IPS DF 6.9 (cell line): ENCODE measurements at places on chromosomes 4 and X.
A peak's percentile ranks its signal among the peaks of the same experiment; 100 is the strongest.

GRCh38 chr4:104330125-104330905 is 164.4 kb downstream of the CXXC4 start:
- no peak for DNase-seq

GRCh38 chrX:75366861-75367260 is 93.0 kb downstream of the UPRT start:
- DNase-seq: no peak

- no peak for DNase-seq
Measured at GRCh38 chr4:146485968-146486367, 35.8 kb downstream of the SLC10A7 start.

DNA sequence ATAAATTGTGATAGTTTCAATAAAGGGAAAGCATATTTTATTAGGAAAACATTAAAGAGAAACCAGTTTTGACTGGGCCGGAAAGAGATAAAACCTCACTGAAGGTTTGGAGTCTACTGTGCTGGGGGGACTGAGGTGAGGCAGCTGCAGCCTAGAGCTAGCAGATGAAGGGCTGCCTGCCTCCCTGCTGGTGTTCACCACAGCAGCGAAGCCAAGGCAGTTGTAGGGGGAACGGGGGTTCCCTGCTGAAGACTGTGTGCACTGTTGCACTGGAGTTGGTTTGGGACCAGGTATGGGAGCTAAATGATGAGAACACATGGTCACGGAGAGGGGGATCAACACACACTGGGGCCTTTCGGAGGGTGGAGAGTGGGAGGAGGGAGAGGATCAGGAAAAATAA is 546.5 kb upstream of the SMIM31 start:
- no peak for DNase-seq

GRCh38 chr4:41110050-41110449 is 104.3 kb downstream of the APBB2 start:
- no peak for DNase-seq

- DNase-seq: no peak
Measured at GRCh38 chr4:36446275-36446674, 164.9 kb downstream of the DTHD1 start.

DNA sequence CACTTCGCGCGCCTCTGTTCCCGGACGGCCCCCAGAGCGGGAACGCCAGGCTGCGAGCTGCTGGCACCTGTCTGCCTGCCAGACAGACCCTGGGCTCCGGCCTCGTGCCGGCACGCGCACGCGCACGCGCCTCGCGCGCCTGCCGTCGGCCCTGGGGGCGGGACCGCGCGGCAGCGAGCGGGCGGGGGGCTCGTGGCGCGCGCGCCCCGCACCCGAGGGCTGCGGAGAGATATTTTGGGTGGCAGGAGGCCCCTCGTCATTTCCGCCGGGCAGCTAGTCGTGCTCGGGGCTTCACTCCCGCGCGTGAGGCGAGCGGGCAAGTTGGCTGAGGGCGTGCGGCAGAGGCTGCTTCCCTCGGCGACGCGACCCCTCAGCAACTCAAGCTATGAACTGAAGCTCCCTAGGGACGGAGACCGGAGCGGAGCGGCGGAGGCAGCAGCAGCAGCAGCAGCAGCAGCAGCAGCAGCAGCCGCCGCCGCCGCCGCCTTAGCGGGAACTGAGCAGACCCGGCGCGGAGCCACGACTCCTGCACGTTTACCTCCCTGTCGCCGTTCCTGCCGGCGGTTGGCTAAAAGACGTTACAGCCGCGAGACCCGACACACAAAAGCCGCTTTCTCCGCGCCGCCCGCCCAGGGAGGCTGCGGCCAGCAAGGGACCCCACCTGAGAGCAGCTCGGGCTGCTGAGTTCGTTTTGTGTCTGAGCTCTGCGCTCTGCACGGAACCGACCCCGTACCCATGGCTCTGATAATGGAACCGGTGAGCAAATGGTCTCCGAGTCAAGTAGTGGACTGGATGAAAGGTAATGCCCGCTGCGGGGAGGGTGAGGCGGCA is at the start of gene CNKSR2:
CNKSR2 (plus strand) TSS at position 256 of the 831 bp plus-strand sequence; CDS start at position 736, 480 bp downstream.
- DNase-seq: no peak

GRCh38 chr4:68404153-68404552 is 43.1 kb upstream of the TMPRSS11E start:
- DNase-seq: peak; percentile 79

- peak; percentile 63 for DNase-seq
Measured at GRCh38 chr4:40149960-40150385, 46.9 kb upstream of the RHOH start.

DNA sequence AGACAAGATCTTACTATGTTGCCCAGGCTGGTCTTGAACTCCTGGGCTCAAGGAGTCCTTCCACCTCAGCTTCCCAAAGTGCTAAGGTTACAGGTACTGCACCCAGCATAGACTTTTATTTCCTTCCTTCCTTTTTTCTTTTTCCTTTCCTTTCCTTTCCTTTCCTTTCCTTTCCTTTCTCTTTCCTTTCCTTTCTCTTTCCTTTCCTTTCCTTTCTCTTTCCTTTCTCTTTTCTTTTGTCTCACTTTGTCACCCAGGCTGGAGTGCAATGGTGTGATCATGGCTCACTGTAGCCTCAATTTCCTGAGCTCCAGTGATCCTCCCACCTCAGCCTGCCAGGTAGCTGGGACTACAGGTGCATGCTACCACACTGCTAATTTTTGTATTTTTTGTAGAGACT is 19.4 kb downstream of the DLG3 start:
- no peak for DNase-seq

DNA sequence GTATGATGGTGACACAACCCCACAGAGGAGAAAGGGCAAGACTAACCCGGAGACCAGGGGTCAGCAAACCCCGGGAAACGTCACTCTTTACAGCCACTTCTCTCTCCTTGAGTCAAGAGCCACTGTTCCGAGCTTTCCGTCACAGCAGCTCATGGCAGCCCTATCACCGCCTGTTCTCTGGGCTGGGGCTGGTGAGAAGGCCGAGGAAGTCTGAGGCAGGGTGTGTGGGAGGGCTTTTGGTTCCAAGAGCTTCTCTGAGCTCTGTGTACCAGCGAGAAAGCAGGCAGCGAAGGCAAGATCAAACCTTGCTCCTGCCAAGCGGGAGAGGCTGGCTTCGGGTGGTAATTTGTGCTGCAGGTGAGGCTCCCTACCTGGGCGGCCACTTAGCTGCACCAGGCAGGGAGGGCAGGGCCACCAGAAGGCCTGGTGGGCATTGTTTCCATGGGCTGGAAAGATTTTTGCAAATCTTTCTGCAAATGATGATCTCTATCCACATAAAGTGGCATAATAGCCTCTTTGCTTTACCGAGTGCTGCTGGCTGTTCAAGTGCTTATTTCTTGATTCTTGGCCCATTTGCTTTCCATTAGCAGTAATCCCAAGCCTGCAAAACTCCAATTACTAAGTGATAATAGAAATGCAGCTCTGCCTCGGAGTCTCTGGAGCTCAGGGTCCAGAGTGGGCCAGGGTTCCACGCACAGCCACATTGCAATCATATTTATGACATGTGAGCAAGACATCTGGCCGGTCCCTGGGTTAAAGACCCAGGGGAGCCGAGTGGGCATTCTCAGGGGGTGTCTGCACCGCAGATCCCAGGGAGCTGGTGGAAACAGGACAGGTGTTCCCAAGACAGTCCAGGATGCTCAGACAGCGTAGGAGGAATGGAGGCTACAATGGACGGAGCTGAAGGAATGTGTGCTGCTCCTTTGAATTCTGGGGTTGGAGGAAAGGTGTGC is 41.5 kb downstream of the DCTD start:
- DNase-seq: no peak

GRCh38 chr4:38752941-38753806 is 29.6 kb downstream of the TLR10 start:
- DNase-seq: peak; percentile 84

GRCh38 chrX:12497832-12498591 is 293.2 kb upstream of the PRPS2 start:
- peak; percentile 11 for DNase-seq

- DNase-seq: no peak
Measured at GRCh38 chrX:109687903-109688302, 45.2 kb downstream of the ACSL4 start.

GRCh38 chrX:154775419-154776349 is 13.0 kb downstream of the DKC1 start:
- no peak for DNase-seq

GRCh38 chrX:38717871-38718270 is 83.4 kb upstream of the MID1IP1 start:
- DNase-seq: peak; percentile 2

GRCh38 chr4:156255230-156256007 is 301.8 kb upstream of the CTSO start:
- no peak for DNase-seq

- DNase-seq: no peak
Measured at GRCh38 chr4:81609844-81610243, 138.1 kb upstream of the RASGEF1B start.

GRCh38 chr4:185031611-185032010 is 13.3 kb downstream of the HELT start:
- DNase-seq: no peak

- no peak for DNase-seq
Measured at GRCh38 chr4:7717161-7717560, 222.5 kb downstream of the AFAP1 start.

GRCh38 chr4:16864199-16864598 is 34.2 kb downstream of the LDB2 start:
- no peak for DNase-seq

DNA sequence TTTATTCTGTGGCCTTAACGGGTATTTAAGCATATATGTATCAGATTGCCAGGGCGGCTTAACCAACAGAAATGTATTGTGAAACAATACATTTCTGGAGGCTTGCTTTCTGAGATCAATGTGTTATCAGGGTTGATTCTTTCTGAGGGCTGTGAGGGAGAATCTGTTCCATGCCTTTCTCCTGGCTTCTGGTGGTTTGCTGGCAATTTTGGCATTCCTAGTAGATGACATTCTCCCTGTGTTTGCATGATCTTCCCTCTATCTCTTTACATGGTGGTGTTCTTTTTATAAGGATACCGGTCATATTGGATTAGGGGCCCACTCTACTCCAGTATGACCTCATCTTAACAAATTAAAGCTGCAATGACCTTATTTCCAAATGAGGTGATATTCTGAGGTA is 16.9 kb upstream of the CEP135 start:
- no peak for DNase-seq

- no peak for DNase-seq
Measured at GRCh38 chrX:50114113-50114512, 86.7 kb downstream of the AKAP4 start.

- no peak for DNase-seq
Measured at GRCh38 chr4:153345012-153345981, 809 bp downstream of the MND1 start.

DNA sequence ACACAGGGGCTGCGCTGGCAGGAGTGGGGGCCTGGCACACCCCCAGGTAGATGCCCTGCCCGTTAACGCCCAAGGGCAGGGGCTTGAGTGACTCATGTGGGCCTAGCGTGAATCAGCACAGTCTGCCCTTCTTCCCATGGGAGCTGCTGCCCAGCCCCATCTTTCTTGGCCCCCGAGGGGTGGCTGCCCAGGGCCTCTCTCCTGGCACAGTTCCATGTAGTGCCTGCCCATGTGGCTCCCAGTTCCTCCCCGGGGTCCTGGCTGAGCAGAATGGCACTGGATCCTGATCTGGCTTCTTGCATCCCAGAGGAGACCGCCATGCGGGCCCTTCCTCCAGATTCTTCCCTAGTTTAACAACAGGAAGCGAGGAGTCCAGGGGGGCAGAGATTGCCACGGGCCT is 2.1 kb upstream of the AVPR2 start:
- no peak for DNase-seq

DNA sequence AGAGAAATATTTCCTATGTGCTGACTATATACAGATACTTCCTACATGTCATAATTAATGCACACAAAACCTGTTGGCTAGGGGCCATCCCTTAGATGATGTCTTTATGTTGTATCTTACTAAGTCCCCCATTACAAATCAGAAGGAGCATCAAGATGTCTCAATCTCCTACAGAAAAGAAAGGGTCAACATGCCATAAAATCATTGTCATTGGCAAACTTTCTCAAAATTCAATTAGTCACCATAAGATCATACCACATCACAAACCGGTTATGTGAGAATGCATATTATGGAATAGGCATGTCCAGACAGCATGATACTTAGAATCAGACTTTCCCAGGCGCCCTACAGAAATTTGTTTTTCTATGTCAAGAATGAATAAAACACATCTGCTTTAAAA is 175.2 kb upstream of the TET2 start:
- DNase-seq: no peak
